ENCODE measurements at places on chromosomes 3 and 15. TPM values are rescaled to one million over a fixed set of nuclear protein-coding genes. Genes with fewer than 3 reads are reported as not detected.

Gene ALS2CL
- 18.5 TPM for total RNA-seq

Gene GP5
- total RNA-seq = 0.09 TPM

Gene DBR1
- 14.6 TPM for total RNA-seq

Gene CISH
- total RNA-seq = 10.6 TPM

Gene ABI3BP
- total RNA-seq = 369 TPM

Gene CD96
- 1.7 TPM for total RNA-seq

Gene A4GNT
- total RNA-seq = not detected

Gene LOXL1
- 16.6 TPM for total RNA-seq

Gene STRA6
- 0.76 TPM for total RNA-seq

Gene AAGAB
- total RNA-seq = 23.2 TPM

Gene TEX9
- 8.1 TPM for total RNA-seq

Gene GOLGA6L9
- 3.2 TPM for total RNA-seq

Gene ACOX2
- 31.0 TPM for total RNA-seq

Gene CMTM8
- 7.6 TPM for total RNA-seq

Gene TMEM45A
- 20.6 TPM for total RNA-seq

Gene COL6A6
- 0.31 TPM for total RNA-seq

- DNase-seq = no peak
Observed at GRCh38 chr3:149581248-149581647, 76.6 kb downstream of the WWTR1 start.

DNA sequence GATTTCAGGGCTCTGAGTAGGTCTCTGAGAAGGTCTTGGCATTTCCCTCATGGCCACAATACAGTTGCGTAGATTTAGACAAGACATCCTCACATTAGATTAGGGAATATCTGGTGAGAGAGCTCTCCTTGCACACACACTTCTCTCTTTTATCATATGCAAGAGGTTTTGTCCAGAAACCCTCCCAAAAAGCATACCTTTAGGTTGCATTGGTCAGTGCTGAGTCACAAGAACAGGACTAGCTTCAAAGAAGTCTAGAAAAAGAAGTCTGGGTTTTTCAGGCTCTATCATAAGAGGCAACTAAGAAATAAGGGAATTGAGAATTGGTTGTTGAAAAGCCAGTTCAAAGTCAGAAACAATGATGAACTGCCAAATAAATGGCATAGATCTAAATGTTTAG is 40.1 kb upstream of the MITF start:
- DNase-seq = no peak

DNA sequence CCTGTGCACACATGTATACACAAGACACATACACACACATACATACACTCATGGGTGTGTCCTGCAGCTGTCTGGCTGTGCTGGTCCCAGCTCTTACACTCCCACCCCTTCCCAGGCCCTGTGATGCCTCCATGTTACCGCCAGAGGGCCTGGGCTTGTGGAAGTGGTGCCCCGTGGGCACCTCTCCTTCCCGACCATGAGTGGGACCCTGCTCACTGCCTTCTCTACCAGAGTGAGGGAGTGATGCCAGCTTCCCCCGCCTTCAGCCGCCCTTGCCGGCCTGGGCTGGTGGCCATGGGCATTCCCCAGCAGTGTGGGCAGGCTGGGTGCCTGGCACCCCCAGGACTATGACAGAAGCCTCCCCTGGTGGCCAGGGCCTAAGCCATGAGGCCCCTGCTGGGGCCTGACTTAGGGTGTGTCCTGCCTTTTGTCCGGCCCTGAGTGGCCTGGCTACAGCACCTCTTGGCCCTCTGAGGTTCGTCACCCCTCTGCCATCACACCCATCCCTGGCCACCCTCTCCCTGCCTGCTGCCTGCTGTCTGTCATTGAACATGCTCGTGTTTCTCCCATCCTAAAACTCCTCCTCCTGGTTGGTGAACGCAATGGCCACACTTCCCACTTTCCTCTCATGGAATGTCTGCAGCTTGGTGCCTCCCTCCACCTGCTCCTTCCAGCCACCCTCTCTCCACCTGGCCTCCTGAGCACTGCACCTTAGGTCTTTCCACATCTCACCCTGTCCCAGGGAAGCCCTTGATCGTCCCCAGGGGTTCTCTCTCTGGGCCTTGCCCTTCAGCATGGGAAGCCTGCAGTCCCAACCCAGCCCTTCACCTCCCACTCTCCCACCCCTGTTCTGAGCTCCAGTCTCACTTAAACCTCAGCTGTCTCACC is 14.6 kb downstream of the HDAC11 start:
- DNase-seq = no peak

- DNase-seq = no peak
Observed at GRCh38 chr3:123723522-123724168, 138.8 kb upstream of the HACD2 start.

DNA sequence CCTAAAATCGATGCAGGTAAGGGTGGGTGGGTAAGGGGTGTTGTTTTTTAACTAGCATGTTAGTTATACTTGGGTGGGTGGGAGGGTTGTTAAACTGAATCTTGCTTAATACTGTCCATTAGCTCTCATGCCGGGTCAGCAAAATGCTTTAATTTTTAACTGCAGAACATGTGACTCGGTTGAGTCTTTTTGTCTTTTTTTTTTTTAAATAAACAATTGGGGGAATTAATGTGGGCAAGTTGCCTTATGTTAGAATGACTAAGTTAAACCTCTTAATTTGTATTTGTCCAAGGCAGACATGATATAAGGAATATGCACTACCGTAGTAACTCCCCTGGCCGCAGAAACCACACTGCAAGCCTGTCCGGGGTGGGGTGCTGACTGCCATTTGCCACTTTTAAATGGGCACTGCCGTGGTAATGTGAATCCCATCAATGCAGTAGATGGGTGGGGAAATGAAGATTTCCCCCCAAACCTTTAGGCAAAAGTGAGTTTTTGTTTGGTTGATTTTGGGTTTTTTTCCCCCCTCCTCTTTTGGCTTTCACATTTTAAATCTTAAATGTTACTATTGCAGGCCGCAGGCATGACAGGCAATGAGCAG is 54.3 kb upstream of the CCR4 start:
- DNase-seq = no peak

GRCh38 chr15:61764981-61765380 is 295.3 kb downstream of the VPS13C start:
- no peak for DNase-seq

- no peak for DNase-seq
Observed at GRCh38 chr3:4474683-4475490, 7.8 kb upstream of the SUMF1 start.

GRCh38 chr3:166187237-166187636 is 350.0 kb upstream of the BCHE start:
- no peak for DNase-seq

- DNase-seq = no peak
Observed at GRCh38 chr3:180615954-180616353, 14.0 kb downstream of the TTC14 start.

DNA sequence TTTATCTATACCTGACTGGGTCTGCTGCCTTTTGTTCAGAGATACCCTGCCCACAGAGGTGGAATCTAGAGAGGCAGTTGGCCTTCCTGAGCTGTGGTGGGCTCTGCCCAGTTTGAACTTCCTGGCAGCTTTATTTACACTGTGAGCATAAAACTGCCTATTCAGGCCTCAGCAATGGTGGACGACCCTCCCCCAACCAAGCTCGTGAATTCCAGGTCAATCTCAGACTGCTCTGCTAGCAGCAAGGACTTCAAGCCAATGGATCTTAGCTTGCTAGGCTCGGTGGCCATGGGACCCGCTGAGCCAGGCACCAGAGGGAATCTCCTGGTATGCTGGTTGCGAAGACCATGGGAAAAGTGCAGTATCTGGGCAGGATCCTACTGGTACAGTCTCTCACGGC is 270.2 kb downstream of the CADM2 start:
- DNase-seq = no peak

GRCh38 chr15:74137537-74137894 is 7.1 kb downstream of the ISLR2 start:
- DNase-seq = no peak

- DNase-seq = no peak
Observed at GRCh38 chr3:42852441-42852840, 23.2 kb downstream of the CYP8B1 start.

- DNase-seq = peak; percentile 71
Observed at GRCh38 chr15:48644467-48644826, 1.1 kb downstream of the FBN1 start.

DNA sequence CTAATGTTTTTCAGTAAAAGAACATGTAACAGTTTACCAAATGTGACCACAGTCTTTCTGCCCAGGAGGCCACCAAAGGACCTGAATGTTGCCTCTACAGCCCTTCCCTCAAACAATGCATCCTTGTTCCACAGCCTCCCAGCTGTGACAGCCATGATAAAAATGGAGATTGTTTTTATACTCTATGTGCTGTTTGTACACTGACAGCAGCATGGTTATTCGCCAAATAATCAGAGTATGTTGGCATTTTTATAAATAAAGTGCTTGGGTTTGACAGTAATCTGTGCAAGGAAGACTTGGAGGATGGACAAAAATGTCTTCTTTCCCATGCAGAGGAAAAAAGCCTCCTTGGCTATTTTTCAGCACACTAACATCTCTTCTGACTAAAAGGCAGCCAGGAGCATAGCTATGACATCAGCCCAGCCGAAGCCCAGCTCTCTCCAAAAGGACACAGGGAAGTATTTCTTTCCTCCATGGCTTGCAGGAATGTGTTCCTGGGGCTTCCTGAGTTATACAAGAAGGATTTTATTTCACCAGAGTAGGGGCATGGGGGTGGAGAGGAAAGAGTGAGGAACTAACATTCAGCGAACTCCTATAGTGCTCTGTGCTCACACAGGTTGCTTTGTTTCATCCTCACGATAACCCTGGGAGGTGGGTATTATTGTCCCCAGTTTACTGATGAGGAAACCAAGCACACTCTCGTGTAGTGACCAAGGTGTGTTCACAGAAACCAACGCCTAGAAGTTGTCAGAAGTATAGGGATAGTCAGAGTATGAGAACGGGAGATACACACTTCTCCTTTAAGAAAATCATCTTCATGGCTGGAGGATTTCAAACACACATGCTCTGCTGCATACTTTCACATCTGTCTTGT is 339.7 kb downstream of the MECOM start:
- DNase-seq = no peak

GRCh38 chr3:157088601-157089454 is 71.1 kb downstream of the CCNL1 start:
- DNase-seq = peak; percentile 97

- no peak for DNase-seq
Observed at GRCh38 chr3:32837366-32837765, 19.6 kb downstream of the TRIM71 start.

- no peak for DNase-seq
Observed at GRCh38 chr3:20652231-20652986, 466.4 kb upstream of the SGO1 start.

GRCh38 chr3:12395349-12396012 is 88.8 kb upstream of the TSEN2 start:
- no peak for DNase-seq

- no peak for DNase-seq
Observed at GRCh38 chr15:41892621-41893421, 1.0 kb downstream of the SPTBN5 start.

GRCh38 chr15:69725275-69725674 is 272.7 kb downstream of the RPLP1 start:
- no peak for DNase-seq

DNA sequence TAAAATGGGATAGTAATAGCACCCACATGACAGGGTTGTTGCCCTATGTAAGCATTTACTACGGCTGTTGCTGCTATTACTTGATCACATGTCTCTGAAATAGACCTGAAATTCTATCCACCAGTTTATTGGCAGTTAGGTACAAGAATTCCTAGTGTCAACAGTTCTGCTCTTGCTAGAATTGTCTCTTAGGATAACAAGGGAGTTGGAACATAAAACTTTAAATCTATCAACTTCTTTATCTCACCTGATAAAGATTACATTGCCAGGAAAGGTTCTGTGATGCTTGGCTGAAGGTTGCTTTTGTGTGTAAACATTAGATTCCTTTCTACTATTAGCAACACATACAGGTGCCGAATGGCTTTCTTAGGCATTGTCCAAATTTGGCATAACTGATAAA is 38.7 kb downstream of the ATP13A4 start:
- no peak for DNase-seq

DNA sequence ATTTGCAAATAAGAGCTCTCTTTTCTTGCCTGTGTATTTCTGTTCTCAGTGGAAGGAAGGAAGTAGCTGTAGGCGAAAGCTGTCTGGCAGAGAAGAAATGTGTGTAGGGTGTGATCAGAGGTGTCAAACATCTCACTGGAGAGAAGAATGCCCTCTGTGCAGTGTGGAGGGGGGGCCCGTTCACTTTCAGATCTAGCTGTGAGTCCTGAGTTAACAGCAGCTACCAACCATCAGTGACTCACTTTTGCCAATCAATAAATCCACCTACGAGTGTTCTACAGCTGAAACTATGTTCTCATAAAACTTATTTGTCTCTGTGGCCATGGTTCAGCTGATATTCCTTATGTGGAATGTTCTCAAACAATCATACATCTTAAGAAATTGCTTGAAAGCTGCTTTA is 103.7 kb downstream of the FRMD4B start:
- DNase-seq = no peak

DNA sequence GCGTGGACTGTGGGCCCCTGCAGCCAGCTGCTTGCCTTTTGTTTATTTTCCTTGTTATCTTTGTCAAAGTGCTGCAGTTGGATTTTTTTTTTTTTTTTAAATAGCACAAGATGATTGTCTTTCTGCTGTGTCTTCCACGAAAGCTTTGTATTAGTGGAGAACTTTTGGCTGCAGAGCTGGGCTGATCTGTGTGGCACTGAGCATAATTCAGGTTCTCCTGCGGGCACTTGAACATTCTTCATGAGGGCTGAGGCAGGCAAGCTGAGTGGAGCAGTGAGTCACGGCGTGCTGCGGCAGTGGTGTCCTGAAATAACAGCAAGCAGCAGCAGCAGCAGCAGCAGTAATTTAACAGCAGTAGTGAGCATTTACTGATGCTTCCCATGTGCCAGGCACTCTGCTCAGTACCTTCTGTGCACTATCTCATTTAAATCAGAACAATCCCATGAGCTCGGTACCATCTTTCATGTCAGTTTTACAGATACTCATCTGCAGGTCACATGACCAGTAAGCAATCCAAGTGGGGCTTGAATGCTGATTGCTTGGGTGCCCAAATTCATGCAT is 45.8 kb downstream of the MITF start:
- DNase-seq = peak; percentile 59

GRCh38 chr15:39427705-39428104 is 153.2 kb upstream of the THBS1 start:
- no peak for DNase-seq

- no peak for DNase-seq
Observed at GRCh38 chr3:38190481-38190881, 25.1 kb downstream of the OXSR1 start.

GRCh38 chr3:76024640-76025039 is 239.3 kb upstream of the ZNF717 start:
- no peak for DNase-seq

GRCh38 chr3:116114586-116114985 is 330.7 kb downstream of the LSAMP start:
- DNase-seq = no peak
